ENCODE measurements at places on chromosomes 12 and 14.

GRCh38 chr12:47604221-47604873, 101.5 kb downstream of the RPAP3 start:
- no peak for DNase-seq

- DNase-seq = no peak
Observed at GRCh38 chr12:124188084-124188483, 106.8 kb upstream of the RFLNA start.

- DNase-seq = no peak
Observed at GRCh38 chr12:117334855-117335587, 26.4 kb downstream of the NOS1 start.

DNA sequence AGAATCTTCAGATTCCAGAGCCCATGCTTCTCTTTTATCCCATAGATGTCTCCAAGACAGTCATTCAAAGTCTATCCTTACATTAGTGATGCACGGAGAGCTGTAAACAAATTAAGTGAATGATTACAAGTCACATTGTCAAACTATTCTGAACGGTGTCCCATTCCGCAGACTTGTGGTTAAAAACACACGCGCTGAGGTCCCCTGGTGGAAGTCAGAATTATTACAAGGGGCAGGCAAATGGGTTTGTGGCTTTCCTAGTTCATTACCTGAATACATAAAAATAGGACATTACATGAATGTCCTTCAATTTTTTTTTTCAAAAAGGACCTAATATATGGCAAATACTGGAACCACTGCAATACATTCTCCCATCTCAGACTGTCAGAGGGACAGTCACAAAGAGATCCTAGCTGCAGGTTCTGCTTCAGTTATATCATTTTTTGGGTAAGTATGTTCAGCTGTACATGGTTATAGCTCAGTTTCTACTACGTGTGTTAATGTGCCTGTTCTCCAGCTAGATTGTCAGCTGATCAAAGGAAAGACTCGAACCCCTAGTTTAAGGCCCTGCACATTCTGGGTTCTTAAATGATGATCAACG, 53.1 kb upstream of the STON2 start:
- peak; percentile 41 for DNase-seq

- no peak for DNase-seq
Observed at GRCh38 chr14:56122301-56122700, 4.1 kb downstream of the PELI2 start.

GRCh38 chr14:91119556-91120311, 5.9 kb downstream of the DGLUCY start:
- no peak for DNase-seq

- no peak for DNase-seq
Observed at GRCh38 chr14:90003526-90004307, 48.0 kb downstream of the TDP1 start.

DNA sequence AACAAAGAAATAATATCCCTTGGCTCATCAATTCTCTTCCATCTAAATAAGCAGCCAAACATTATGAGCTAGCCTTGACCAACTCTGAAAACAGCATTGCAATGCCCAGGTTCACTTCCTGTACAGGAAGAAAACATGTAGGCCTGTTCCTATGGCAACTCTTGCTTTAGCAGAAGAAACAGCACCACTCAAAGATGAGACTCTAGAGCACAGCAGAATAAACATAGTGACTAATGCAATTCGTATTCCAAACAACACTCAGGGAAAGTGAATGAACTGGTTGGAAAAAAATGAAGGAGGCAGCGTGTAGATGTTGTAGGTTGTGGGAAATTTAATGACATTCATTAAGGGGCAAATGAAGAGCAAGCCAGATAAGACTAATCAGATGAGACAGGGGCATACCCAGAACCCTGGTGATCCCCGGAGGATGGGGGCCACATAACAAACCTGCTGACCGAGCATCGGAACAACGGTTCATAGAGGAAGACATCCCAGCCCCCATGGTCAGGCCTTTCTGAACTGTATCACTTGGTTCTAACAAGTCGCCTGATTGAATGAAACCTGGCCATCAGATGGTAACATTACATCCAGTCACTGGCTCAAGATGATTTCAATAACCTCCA, 9.0 kb downstream of the ARHGDIB start:
- no peak for DNase-seq

Data from amygdala (tissue), 56 donors.